Neural crest cell (in vitro differentiated cells): ENCODE measurements at places on chromosomes 13 and 19.

GRCh38 chr19:16495982-16496612 is at the start of the genes C19orf44 and CALR3:
TSS of gene C19orf44 (plus strand) at chr19:16496394. CDS start at chr19:16500793, 4,399 bp downstream.
TSS of gene CALR3 (minus strand) at chr19:16496167. CDS start at chr19:16496129, 38 bp downstream.
- peak; percentile 95 for DNase-seq

- no peak for DNase-seq
Observed at GRCh38 chr13:46726347-46726746, 70.6 kb downstream of the ESD start.

DNA sequence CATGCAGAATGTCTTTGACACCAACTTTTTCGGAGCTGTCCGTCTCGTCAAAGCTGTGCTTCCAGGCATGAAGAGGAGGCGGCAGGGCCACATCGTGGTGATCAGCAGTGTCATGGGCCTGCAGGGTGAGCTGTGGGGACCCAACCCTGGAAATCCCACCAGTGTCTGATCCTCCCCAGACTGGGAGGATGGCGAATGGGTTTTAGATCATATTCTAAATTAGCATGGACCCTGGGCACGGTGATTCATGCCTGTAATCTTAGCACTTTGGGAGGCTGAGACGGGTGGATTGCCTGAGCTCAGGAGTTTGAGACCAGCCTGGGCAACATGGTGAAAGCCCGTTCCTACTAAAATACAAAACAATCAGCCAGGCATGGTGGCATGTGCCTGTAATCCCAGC is 5.5 kb downstream of the RDH8 start:
- DNase-seq: no peak

- no peak for DNase-seq
Observed at GRCh38 chr13:101945435-101945834, 456.4 kb downstream of the FGF14 start.
